NCI-H1092 treated with DMSO at 0.1 percent for 48 hours (cell line): ENCODE measurements at places on chromosomes 3 and 15.

DNA sequence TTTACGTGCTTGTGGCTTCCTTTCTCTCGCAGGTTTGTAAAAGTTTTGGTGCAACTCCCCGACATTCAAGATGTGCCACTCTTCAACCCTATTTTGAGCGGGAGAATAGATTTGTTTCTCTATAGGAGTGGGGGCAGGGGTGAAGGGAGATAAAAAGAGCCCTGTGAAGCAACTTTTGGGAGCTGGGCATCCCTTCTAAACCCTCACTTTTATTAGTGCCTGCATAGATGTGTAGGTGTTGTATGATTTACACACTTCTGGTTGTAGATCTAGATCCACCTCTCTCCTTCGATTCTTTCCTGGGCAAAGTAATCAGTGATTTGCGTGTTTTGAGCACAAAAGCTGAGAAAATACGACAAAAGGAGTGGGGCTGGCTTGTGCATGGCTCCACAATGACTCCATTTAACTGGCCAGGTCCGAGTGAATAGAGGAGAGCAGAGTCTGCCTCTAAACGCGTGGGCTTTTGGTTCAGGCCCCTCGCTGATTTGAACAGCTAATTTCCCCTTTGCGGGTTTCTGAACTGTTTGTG lies 17.7 kb downstream of the SOX2 start:
- DNase-seq = no peak

DNA sequence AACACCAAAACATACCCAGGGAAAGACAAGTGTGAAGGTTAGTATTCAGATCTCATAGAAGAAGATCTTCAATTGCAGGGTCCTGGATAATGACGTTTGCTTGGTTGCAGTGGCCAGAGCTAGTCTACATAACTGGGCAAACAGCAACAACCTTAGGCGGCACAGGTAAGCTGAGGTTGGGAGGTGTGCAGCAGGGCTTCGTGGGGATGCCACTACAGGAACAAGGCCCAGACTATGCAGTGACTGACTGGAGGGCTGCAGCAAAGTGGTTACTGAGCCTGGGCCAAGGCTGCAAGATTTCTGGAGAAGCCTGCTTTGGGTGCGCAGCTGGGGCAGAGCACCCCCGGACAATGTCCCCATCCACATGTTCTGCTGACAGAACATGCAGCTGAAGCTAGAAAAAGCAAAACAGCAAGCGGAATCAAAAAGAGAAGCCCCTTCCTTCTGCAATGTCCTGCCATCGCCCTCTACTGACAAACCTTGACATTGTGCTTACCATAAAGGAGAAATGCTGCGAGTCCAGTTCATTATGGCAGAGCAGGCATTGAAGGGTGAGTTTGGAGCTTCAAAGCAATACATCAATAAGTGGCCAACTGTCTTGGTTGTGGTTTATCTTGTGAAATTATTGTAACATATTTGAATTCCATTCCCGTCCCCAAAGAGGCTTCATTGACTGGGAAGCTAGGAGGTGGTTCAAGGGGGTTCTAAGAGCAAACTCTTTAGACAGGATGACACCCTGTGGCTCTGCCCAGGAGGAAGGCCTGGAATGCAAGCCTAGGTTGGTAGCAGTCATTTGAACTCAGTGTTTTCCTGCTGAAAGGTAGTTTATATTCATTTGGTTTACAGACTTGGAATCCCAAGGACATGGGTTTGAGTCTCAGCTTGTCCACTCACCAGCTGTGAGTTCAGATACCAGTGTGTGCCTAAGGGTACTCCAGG lies 217.0 kb downstream of the PDCD6IP start:
- no peak for DNase-seq

GRCh38 chr3:169556349-169556870 lies 107.1 kb downstream of the MECOM start:
- DNase-seq = no peak

GRCh38 chr3:159879598-159879997 lies 109.0 kb upstream of the IL12A start:
- DNase-seq = no peak

DNA sequence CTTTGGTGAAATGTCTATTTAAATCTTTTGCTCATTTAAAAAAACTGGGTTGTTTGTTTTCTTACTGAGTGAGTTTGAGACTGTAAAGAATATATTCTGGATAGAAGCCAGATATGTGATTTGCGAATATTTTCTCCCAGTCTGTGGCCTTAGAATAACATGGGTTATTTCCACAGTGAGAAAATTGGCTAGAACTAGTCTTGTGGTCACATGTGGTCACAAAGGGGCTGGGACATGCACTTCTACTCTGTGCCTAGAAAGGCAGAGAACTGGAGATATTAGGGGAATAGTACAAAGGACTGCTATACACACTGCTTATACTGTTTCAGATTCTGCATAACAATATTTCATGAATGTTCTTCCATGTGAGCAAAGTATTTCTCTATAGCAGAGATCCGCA lies 79.9 kb upstream of the RGMA start:
- DNase-seq = no peak

- no peak for DNase-seq
Measured at GRCh38 chr15:78730955-78731354, 80.3 kb downstream of the ADAMTS7 start.

- DNase-seq = no peak
Measured at GRCh38 chr3:109899925-109900324, 562.6 kb upstream of the DPPA4 start.

- no peak for DNase-seq
Measured at GRCh38 chr3:47867451-47868044, 64.6 kb downstream of the DHX30 start.

- DNase-seq = no peak
Measured at GRCh38 chr15:69128667-69129311, 31.6 kb upstream of the GLCE start.

GRCh38 chr3:34998902-34999301 lies 640.4 kb upstream of the ARPP21 start:
- DNase-seq = no peak
